Left cardiac atrium (tissue), 4 donors: ENCODE measurements at places on chromosomes 1 and 21.

DNA sequence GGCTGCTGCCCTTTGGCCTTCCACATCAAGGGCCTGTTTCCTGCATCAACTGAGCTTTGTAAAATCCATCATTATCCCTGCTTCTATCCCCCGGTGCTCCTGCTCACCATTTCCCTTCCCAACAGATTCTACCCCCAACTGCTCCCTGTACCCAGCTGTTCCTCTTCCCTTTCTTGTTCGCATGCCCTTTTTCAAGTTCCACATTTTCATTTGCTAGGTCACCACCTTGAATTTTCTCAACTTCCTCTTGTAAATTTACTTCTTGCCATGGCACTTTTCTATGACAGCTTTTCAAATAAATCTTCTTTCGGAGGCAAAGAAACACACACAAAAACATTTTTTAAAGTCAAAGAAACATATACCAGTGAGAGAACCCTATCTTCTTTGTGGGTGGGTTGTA is 330.5 kb upstream of the ADGRL2 start:
- DNase-seq: no peak

DNA sequence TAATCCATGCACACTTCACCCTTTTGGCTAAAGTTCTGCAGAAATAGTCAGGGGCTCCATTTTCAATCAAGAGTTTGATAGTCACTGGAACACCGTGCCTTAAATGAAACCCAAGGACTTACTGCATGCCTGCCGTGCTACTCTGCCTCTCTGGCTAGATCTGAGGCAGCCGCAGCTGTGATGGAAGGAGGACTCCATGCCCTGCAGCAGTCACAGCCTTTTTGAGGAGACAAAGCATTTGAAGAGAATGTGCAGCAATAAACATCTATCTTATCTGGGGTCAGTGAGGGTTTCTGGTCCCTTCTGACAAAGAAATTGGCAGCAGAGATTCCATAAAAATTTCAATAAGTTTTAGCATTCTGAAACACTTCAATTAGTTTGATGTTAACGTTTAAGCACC is 78.0 kb downstream of the BCAR3 start:
- DNase-seq: no peak

GRCh38 chr1:32651461-32652073 is 559 bp downstream of the RBBP4 start:
- no peak for DNase-seq

DNA sequence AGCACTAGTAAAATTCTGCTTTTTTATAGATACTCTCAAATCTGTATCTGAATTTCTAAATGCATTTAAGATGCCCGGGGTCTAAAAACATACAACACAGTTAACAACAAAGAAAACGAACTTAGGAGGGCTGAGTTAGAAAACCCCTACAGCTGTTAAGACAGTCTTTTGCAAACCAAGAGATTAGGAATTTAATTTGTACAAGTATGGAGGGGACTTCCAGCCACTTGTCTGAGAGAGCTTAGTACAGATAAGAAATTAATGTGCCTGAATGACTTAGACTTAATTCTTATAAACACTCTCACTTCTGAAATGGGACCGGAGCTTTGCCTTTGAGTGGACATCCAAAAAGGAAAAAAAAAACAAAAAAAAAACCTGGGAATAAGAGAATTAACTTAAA is 61.6 kb downstream of the SMYD3 start:
- no peak for DNase-seq

DNA sequence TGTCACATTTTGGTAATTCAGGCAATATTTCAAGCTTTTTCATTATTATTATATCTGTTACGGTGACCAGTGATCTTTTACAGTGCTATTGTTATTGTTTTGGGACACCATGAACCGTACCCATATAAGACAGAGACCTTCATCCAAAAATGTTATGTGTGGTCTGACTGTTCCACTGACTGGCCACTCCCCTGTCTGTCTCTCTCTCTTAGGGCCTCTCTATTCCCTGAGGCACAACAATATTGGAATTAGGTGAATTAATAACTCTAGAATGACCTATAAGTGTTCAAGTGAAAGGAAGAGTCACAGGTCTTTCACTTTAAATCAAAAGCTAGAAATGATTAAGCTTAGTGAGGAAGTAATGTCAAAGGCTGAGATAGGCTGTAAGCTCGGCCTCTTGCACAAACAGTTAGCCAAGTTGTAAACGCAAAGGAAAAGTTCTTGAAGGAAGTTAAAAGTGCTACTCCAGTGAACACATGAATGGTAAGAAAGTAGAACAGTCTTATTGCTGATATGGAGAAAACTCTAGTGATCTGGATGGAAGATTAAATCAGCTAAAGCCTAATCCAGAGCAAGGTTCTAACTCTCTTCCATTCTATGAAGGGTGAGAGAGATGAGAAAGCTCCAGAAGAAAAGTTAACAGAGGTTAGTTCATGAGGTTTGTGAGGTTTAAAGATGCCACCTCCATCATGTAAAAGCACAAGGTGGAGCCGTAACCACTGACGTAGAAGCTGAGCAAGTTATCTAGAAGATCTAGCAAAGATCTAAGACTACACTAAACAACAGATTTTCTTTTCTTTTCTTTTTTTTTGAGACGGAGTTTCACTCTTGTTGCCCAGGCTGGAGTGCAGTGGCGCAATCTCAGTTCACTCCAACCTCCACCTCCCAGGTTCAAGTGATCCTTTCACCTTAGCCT is 19.7 kb upstream of the DIPK1A start:
- no peak for DNase-seq

- no peak for DNase-seq
These were observed 35.9 kb upstream of the GALNT2 start for GRCh38 chr1:230031131-230031530.

DNA sequence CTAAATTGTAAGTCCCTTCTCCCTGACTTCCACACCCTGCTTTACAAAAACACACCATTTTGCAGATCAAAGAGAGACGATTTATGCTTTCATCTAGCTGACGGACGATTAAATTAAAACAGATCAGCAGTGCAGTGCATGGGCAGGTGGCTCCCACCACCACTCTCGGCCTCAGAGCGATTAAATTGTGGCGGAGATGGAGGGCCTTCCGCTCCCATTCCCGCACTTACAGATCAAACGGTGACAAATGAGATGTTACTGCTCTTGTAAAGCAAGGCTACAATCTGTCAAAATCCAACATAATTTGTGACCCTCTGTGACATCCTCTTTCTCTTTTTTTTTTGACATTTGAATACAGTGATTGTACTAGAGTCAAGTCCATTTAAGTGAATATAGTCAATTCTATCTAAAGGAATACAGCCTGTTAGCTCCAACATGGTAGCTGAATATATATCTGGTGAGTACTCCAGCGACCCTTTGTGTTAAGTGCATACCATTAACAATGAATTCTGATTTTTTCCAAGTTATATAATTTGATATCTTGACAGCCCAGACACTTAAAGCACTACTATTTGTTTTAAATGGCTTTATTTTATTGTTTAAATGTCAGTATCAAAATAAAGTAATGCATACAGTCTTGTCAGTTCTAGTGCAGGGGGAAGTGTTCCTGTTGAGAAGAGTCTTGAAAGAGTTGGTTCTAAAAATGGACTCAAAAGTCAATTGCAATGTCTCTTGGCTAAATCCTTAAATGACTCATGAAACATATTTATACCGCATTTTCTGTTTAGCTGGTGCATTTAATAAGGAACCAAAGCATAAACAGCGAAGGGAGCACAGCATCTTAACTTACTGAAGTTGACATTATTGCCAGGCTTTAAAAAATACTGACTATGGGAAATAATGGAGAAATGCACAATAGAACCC is 109.0 kb downstream of the ESRRG start:
- no peak for DNase-seq

DNA sequence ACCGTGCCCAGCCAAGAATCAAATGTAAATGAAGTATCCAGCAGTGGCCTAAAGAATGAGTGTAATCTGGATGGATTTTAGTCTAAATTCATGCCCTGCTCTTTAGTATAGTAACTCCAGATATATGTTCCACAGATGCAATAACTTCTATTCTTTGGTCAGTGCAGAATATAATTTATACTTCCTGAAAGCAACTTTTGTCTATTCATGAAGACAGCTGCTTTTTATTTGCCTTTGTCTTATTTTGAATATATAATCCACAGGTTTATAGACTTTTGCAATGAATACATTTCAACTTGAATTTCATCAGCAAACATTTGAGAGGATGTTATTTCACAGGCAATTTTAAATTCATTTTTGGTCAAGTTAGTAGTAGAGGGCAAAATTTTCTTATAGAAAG is 54.4 kb downstream of the CDC42BPA start:
- no peak for DNase-seq

DNA sequence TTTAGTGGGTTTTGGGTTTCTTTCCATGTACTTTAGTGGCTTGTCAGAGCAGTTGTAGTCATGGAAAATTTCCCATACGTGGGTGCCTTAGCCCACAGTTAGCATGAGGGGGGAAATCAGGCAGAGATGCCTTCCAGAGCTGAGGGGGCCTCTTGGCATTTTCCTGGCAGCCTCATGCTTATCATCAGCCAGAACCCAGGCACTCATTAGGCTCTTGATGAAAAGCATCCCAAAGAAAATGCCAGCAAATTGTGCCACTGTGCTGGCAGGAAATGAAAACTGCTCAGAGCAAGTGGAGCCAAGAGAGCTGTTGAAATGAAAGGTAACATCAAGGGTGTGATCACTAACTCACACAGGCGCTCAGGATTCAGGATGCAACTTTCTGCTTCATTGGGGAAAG is 128.0 kb downstream of the TNNI3K start:
- DNase-seq: peak; percentile 15

DNA sequence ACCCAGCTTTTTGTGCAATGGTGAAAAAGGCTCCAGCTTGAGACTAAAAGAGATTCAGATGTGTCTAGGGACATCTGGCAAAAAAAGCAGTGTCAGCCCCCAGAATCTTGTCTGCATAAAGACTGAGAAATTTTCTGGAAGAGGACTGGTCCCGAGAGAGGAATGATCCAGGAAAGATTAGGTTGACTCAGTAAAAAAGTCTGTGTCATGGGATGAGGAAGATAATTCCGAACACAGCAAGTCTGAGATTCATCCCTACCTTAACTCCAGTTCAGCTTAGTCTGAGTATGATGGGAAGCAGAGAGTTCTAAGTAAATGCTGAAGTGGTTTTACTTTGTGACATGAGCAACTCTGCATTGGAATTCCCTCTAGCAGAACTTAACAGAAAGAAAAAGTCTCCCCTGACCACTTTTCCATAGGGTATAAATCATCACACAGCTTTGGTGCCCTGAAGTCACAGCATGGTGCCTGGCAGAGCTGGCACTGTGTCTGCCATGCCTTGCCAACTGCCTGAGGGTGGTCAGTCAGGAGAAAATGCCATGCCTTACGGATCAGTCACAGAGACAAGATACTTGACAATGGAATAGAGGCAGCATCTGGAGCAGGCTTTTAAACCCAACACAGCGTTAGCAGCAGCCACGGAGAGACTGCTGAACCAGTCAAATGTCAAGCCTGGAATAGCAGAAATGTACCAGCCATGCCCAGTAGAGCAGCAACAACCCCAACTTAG is 153.4 kb downstream of the ZC3H11B start:
- DNase-seq: no peak

- peak; percentile 70 for DNase-seq
These were observed 14.4 kb downstream of the NOC2L start for GRCh38 chr1:944341-945325.

DNA sequence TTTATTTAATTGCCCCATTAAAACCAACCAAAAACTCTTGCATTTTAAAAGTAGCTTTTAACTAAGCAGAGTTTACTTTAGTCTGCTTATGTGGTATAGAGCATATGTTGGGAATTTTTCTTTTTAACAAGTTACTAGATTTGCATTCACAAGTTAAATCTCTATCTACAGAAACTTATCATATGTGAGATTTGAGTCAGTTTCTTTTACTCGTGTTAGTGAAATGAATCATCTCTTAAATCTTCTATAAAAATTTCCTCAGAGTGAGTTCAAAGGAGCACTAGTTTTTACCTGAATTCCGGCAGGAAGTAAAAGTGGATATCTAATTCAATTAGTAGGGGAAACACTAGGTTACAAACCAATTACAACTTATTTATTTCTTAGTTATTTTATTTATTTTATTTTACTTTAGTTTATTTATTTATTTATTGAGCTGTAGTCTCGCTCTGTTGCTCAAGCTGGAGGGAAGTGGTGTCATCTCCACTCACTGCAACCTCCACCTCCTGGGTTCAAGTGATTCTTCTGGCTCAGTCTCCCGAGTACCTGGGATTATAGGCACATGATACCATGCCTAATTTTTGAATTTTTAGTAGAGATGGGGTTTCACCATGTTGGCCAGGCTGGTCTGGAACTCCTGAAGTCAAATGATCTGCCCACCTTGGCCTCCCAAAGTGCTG is 1609.6 kb upstream of the B3GALT2 start:
- no peak for DNase-seq

GRCh38 chr1:116558140-116558549 is 12.7 kb downstream of the CD58 start:
- no peak for DNase-seq

DNA sequence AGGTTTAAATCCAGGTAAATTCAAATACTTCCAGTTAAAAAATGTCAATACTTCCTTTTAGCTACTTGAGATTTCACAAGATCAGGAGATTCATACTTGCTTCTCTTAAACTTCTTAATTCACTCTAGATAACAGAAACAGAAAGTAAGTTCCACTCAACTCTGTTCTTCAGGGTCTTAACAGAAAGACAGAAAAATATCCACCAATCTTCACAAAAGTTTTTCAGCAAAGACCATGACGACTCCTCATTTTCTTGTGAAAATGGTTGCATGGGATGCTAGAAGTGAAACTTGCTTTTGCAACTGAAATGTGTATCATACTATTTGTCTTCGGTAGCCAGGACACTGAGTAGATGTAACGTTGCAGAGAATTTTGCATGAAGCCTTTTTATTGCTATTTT is 12.3 kb upstream of the LRRC8C start:
- DNase-seq: no peak

DNA sequence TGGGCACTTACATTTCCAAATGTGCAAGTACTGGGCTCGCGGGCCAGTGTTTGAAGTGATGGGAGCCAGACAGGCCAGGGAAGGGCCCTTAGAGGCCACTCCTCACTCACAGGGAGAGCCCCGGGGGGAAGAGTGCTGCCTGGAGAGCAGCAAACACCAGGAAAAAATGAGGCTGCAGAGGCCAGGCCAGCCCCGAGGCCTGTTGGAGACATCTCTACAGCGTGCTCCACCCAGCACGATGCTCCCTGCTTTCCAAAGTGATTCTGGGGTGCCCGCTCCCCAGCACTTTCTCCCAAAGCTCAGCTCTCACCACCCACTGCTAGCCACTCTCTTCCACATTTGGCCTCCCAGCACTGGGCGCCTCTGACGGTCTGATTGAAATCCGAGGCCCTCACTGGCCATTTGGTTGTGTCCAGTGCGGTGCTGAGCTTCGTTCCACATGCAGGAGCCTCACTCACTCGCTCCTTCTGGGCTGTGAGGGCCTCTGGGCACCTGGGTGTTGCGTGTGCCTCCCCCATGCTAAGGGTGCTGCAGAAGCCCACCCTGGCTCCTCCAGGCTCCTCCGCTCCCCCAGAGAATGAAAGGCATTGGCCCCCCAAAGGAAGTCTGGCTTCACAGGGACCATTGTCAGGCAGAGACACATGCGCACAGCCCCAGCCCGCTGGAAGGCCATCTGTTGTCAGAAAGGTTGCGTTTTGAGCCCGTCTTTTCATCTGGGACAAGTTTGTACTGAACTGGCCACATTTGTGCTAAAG is 385.4 kb upstream of the VAMP3 start:
- DNase-seq: no peak

GRCh38 chr1:156813750-156814570 is 2.7 kb downstream of the SH2D2A start:
- peak; percentile 76 for DNase-seq
